ENCODE measurements at places on chromosomes 1 and 21. TPM values are rescaled to one million over a fixed set of nuclear protein-coding genes. Genes with fewer than 3 reads are reported as not detected.

NBPF10 gene
- total RNA-seq, result 0.55 TPM

KRTAP21-3 gene
- total RNA-seq, result not detected

PROX1 gene
- not detected for total RNA-seq

LCE2C gene
- total RNA-seq, result not detected

IGSF9 gene
- 0.26 TPM for total RNA-seq

CACHD1 gene
- 1.7 TPM for total RNA-seq
